ENCODE measurements at places on chromosomes 1 and 21.
A peak's percentile ranks its signal among the peaks of the same experiment; 100 is the strongest.

- DNase-seq = no peak
Observed at GRCh38 chr21:32795802-32796559, 24.4 kb upstream of the PAXBP1 start.

GRCh38 chr1:30318864-30319718 is 404.3 kb downstream of the MATN1 start:
- DNase-seq = no peak

GRCh38 chr1:11740258-11741192 is 4.6 kb downstream of the AGTRAP start:
- DNase-seq = no peak

GRCh38 chr1:230160957-230161771 is 94.1 kb downstream of the GALNT2 start:
- no peak for DNase-seq

DNA sequence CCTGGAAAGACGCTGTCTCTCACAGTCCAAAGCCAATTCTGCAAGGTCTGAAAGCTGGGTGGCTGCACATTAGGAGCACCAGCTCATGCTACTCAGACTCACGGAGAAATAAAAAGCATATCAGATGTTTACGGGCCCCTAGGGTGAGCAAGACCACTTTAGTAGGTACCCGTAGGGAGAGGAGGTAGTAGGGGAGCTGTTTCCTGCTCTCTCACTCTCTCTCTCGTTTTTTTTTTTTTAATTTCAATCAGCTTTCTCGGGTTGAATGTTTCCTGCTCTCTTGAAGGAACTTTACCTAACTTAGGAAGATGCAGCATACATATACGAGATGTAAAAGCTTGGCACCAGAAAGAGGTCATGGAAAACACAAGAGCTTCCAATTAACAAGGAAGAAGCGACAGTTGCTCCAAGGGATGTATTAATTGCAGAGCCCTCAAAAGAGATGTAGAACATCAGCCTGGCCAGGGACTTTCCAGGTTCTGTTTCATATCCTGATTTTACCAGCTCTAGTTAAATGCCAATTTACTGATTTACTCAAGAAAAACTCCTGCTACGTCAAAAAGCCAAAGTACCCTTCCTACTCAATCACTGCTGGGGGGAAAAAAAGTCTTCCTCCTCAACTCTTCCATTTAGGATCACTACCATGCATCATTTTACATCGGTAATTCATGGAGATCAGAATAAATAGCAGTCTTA is 3.1 kb downstream of the LORICRIN start:
- DNase-seq = peak; percentile 41

GRCh38 chr1:9849691-9850441 is 26.1 kb upstream of the CLSTN1 start:
- DNase-seq = peak; percentile 79

DNA sequence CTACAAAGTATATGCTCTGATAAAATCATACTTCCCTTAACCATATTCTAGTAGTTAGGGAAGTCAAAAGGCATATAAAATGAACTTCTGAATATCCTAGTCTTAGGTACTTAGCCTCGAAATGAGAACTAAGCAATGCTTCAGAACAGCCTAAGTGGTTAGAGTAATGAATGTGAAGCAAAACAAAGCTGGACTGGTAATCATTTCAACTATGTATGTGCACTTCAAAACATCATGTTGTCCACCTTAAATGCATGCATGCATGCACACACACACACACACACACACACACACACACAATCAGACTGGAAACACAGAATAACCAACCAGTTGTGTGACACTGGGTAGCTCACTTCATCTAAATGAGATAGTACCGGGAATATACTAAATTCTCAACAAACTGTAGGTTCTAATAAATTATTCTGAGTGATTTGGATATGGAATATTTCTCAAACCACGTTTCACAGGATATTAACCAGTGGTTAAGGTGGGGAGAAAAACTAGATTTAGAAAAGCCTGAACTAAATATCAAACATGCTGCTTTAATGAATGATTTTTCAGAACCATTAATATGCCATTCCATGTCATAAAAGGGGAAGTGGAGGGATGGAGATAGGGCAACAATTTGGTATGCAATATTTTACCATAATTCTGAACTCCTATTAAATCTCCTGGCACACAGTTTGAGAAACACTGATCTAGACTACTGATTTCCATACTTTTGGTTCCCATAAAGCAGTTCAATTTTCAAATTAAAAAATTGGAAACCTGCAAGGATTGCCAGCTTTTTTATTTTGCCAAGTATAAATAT is 19.5 kb downstream of the RNF115 start:
- no peak for DNase-seq

GRCh38 chr1:30449428-30450147 is 273.8 kb downstream of the MATN1 start:
- no peak for DNase-seq

DNA sequence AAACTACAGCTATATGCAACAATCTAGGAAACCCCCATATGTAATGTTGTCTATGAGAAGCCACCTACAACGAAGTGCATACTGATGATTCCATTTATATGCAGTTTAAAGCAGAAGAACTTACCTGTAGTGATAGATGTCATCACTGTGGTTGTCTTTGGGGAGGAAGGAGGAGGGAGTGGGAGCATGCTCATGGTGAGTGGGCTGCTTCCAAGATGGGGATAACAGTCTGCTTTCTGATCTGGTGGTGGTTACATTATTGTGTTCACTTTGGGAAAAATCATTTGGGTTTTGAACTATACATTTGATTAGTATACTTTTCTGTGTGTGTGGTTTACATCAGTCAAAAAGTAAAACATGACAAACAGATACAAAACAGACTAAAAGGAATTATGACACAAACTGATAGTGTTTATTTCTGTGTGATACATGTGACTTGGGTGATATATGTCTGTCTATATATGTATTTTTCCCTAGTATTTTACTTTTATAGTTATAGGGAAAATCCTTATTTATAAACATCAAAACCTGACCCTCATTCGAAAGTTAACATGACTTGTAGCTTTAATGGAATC is 184.7 kb downstream of the VPS13D start:
- DNase-seq = no peak

DNA sequence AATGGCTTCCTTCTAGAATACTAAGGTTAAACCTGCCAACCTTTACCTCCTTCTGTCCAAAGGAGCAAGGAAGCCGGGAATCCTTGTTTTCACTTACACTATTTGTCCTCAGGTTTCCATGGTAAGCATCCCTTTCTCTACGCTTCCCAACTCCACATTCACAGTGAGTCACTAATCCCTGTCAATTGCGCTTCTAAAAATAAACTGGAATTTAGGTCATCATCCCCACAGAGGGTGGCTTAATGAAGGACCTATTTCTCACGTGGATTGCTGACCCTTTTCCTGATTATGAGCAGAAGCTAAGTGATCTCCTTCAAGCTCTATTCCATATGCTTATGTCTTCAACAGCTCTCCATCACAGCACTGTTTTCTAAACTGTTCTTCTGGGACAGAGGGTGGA is 39.9 kb upstream of the ABCA4 start:
- no peak for DNase-seq
